AG09319 (cell line): ENCODE measurements at places on chromosomes 12 and 14.
A peak's percentile ranks its signal among the peaks of the same experiment; 100 is the strongest.

DNA sequence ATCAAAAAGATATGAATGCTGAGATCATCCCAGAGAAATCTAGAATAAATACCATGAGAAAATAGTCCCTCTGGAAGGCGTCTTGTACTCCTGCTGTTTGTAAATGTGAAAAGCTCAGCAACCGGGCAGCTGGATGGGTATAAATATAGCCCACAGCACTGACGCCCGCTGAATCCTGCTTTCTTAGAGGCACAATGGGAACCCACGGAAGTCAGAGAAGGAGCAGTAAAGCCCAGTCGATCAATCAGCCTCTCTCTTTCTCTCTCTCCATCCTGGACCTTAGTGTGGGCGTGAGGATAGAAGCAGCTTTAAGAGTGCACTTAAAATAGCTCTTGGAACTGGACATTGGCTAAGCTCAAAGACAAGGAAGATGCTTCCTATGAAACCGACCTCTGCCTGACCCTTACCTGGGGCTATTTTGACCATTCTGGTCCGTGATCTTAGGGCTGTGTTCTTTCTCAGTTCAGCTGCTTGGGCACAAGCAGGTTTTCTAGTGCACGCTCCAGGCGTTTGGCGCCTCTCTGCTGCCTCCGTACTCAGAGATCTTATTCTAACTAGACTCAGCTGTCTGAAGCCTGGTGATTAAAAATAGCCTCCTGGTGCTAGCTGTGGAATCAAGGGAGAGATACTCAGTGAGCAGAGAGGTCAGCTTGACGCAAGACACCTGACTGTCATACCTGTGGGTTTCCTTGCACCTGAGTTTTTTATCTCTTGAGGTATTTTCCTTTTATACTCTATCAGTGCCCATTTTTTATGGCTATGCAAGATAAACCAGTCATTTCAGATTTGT lies 144.6 kb downstream of the ETV6 start:
- DNase-seq = no peak

- no peak for DNase-seq
These were observed 491.9 kb downstream of the MED13L start for GRCh38 chr12:115785548-115785947.

- DNase-seq = no peak
These were observed 66.5 kb upstream of the DDX11 start for GRCh38 chr12:31007153-31007495.

- DNase-seq = peak; percentile 76
These were observed 17.2 kb upstream of the ARID4A start for GRCh38 chr14:58280954-58281787.

DNA sequence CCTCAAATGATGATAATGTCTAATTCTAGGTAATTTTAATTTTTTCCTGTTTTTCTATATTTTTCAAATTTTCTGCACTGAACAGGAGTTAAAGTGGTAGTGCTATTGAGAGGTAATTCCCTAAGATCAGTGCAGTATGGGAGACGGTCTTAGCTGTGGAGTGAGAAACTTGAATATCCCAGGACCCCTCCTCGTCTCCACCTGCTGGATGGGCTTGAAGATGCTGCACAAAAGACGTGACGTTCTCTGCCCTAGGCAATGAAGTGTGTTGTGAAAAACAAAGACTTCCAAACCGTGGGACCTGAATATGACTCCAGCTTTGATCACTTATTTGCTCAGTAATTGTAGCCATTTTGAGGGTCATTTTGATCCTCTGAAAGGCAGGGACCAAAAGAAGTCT lies 298.1 kb downstream of the VRK1 start:
- no peak for DNase-seq

DNA sequence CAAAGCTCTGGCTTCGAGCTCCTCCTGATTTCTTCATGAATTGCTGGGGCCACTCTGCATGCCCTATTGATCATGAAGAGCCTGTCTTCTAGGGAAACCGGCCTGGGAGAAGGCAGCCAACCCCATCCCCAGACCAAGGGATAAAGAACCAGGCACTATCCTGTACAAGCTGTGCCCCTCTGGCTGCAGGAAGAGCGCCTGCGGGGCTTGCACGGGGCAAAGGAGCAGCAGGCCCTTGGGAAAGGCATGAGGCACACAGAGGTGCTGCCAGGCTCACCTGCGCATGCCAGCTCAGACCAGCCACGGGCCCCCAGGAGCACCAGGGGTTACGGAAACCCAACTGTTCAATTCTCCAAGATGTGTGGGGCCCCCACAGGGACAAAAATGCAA lies 2.1 kb downstream of the ITPK1 start:
- no peak for DNase-seq

GRCh38 chr12:27967551-27968054 lies 4.9 kb downstream of the PTHLH start:
- DNase-seq = no peak

- DNase-seq = no peak
These were observed 73.4 kb downstream of the MNAT1 start for GRCh38 chr14:60807971-60808370.

GRCh38 chr14:44783901-44784300 lies 177.8 kb downstream of the KLHL28 start:
- DNase-seq = no peak

DNA sequence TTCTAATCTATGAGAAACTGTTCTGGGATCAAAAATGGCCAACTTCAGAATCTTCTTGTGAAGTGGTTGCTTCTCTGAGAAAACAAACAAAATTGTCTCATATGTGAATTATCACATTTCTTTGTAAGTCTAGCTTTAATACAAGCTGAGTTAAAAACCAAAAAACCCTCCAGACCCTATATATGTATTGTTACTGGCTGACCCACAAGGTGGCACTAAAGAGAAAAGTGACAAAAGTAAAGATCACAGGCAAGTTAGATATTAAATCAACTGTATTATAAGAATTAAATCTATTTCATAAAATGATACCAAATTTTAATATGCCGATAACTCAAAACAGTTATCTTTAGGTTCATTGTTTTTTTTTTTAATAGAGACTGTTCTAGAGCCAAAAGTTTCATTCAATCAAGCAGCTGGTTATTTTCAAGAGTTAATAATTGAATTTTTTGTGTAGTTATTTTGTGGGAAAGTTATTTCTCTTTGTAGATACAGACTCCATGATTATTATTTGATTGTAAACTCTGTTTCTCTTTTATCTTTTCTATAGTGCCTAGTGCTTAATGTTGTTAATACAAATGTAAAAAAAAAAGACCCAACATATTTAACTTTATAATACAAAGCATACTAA lies 7.5 kb upstream of the TRHDE start:
- no peak for DNase-seq

- DNase-seq = no peak
These were observed 438.7 kb downstream of the LRFN5 start for GRCh38 chr14:42045383-42045782.

GRCh38 chr12:75977952-75978671 lies 53.5 kb downstream of the PHLDA1 start:
- DNase-seq = peak; percentile 99

DNA sequence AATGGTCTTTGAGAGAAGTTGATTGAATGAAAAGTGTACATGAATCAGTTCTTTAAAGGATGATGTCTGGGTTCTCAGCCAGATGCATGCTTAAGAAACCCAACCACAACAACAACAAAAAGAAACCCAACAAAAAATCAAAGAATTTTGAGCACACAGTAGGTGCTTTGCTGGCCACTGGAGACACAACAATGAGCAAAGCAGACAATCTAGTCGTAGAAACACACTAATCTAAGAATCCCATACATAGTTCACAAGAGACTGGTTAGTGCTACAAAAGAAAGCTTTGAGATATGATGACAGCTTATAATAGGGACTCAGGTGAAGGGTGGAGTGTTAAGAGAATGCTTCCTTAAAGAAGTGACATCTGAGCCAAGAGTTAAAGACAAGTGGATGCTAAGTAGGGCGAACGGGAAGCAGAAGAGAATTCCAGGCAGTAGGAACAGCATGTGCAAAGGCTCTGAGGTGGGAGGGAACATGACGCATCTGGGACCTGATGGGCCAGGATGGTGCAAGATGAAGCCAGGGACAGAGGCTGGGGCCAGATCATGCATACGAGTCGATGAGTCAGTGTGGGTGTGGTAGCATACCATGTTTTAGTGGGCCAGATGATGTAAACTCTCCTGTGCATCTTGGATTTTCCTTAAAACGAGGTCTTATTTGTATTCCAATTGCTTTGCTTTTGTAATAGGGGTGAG lies 4.6 kb upstream of the HIP1R start:
- no peak for DNase-seq

DNA sequence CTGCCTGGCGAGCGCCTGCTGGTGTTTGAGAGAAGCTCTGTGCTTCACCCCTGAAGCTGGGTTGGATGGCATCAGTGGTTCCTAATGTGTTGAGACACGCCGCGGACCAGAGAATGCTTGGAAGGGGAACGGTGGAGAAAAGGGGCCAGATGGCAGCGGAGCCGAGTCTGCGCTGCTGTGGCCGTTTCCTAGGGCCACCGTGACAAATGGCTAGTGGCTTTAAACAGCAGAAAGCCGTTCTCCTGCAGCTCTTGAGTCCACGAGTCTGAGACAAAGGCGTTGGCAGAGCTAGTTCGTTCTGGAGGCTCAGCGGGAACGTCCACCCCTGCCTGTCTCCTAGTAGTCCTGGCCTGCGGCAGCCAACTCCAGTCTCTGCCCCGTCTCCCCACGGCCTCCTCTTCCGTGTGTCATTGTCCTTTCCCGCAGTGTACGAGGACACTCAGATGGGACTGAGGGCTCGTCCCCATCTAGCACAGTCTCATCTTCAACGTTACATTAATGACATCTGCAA lies 103.6 kb downstream of the ADGRD1 start:
- DNase-seq = no peak

DNA sequence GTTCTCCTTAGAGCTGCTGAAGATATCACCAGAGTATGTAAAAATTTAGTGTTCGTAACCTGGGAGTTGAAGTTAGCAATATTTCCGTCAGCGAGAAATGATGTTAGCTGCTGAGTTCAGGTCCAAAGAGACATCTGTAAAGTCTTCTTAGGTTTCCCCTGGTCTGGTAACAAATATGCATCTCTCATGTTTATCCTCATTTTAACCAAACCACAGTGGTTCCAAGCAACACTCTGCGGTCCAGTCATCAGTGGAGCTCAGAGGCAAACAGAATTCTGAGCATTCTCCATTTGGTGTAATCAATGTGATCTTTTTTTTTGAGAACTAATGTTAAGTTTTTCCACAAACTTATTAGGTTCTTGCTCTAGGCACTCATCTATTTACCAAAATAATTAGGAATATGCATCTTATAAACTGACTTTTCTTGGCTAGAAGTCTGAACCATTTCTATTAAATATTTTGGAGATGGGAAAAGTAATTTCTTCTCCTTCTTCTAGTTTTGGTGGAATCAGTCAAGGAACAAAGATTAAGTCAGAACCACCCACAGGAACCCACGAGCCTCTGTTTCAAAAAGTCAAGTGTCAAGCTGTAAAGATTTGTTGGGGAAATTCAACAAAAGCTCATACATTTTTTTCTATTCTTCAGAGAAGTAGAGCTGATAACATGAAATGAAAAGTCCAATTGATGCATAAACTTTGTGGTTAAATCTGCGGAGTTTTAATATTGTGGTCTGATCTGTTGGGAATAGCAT lies 64.7 kb downstream of the IFNG start:
- DNase-seq = no peak

GRCh38 chr14:91138511-91139359 lies 24.9 kb downstream of the DGLUCY start:
- no peak for DNase-seq

DNA sequence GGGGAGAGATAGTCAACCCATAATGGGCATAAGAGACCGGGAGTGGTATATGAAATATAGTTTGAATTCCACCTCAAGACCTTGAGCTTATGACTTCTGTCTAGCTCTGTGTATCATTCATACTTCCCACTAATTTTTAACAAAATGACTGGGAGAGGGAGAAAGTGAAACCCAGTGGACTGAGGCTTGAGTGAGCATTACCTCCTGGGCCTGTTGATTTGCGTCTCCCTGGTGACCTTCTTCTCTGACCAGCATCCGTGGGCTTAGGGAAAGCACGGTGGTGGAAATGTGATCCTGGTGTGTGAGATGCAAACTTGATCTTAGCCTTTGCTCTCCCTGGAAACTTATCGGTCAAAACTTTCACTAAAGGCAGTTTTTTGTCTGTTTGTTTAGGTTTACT lies 207.9 kb upstream of the BCL2L14 start:
- peak; percentile 53 for DNase-seq

- DNase-seq = no peak
These were observed 3.3 kb upstream of the C1QL4 start for GRCh38 chr12:49340095-49340870.

DNA sequence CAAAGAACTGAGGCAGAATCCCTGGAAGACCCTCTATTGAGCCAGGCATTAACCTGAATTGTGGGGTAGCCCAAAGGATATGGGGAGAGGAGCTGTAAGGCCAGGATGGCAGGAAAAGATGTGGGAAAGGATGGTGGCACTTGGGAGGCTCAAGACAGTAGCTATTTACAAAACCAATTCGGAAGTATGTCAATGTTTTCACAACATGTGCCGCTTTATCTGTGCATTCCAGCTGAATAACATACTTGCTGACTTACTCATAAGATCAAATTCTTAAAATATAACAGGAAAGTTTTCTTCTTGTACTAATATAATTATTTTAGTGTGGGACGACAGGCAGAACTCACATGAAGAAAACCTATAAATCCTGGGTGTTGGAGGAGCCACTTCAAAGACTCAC lies 10.6 kb downstream of the BBS10 start:
- no peak for DNase-seq

DNA sequence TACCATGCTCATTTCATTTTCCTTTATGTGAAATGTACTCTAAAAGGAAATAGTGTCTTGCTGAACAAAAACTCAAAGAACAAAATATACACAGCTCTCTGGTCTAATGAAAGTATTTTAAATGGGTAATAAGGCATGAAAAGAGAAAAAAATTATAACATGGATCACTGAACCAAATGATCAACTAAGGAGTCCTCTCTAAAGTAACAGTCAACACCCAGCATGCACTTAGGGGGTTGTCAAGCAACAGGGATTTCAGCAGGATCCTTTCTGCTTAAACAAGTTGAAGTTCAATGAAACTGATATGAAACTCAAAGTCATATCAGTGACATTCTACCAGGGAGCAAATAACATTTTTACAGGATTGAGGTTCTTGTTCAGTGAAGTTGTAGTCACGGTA lies 398.8 kb downstream of the SEC23A start:
- no peak for DNase-seq

DNA sequence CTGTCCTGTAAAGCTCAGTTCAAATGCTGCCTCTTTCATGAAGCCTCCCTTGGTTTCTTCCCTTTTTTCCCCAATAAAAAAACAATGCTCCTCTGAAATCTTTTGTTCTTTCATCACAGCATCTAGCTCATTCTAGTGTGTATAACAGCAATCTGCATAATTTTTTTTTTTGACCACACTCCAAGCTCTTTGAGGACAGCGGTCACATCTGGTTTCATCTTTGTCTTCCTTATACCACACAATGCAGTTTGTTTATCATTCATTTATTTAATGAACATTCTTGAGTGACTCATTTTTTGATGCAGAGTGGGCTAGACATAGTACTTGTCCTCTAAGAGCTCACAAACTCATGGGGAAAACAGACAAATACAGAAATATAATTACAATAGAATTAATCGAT lies 7.3 kb downstream of the GNG2 start:
- peak; percentile 28 for DNase-seq

GRCh38 chr12:72209086-72209485 lies 63.1 kb upstream of the TRHDE start:
- no peak for DNase-seq

GRCh38 chr12:1877169-1877878 lies 41.1 kb downstream of the CACNA2D4 start:
- DNase-seq = no peak

- DNase-seq = no peak
These were observed 67.0 kb downstream of the CRADD start for GRCh38 chr12:93743999-93744689.

GRCh38 chr14:51479584-51480325 lies 172.0 kb upstream of the FRMD6 start:
- no peak for DNase-seq

- DNase-seq = no peak
These were observed 30.1 kb upstream of the RESF1 start for GRCh38 chr12:31929027-31929526.
